NCI-H510A (cell line): ENCODE measurements at places on chromosomes 7 and 10.

DNA sequence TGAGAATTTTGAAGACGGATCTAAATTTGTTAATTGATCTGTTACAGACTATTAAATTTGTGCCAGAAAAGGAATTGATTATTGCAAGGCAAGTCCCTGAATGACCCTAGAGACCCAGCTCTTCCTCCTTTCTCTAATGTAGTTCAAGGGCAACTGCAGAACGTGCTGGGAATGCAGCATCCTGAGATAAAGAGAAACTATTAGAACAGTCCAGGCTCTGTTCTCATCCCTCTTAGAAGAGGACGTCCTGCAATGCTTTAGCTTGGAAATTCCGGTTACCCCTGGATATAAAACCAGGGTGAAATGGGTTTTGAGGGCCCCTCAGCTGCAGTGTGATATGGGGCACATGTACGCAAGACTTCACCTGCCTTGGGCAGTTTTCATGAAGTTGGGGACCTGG is 67.3 kb downstream of the PTN start:
- DNase-seq, result no peak

DNA sequence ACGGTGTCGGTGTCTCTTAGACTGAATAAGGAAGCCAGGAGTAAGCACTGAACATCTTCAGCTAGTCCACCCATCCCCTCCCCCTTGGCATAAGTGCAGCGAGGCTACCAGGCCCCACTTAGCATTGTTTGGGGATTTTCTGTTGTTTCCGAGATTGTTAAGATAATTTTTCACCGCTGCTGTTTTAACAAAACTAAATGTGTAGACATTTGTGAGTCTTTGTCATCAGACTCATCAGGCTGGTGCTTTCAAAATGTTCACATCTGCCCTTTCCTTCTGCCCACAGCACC is 21.0 kb upstream of the GOT1 start:
- no peak for DNase-seq

- no peak for DNase-seq
Measured at GRCh38 chr7:19963695-19964094, 190.3 kb upstream of the TMEM196 start.

- no peak for DNase-seq
Measured at GRCh38 chr7:158174947-158175346, 412.7 kb downstream of the PTPRN2 start.

- DNase-seq, result no peak
Measured at GRCh38 chr7:27640884-27641574, 21.7 kb downstream of the HIBADH start.
